Activated naive CD8-positive, alpha-beta T cell treated with anti-CD3 and anti-CD28 coated beads, Interleukin-2, amount 10 ng/mL, durations not matched to agents 7 days and 5 days (primary cell): ENCODE measurements at places on chromosomes 1 and 21.

GRCh38 chr1:184789884-184790283, 35.2 kb upstream of the EDEM3 start:
- DNase-seq: no peak
- H3K27me3 ChIP-seq: no peaks in the 10 kb centered on the region
- H3K27ac ChIP-seq: no peak overlapping the region
- H3K4me3 ChIP-seq: no peak overlapping the region

GRCh38 chr1:151159373-151159772, 2.9 kb downstream of the TNFAIP8L2 start:
- H3K27ac ChIP-seq: peak overlapping the region; percentile 89
- H3K27me3 ChIP-seq: no peaks in the 10 kb centered on the region
- H3K4me3 ChIP-seq: peak overlapping the region; percentile 59
- DNase-seq: no peak
- peaks cover 38% of the 10 kb centered on the region for H3K36me3 ChIP-seq

GRCh38 chr21:36830100-36830499, 131.2 kb downstream of the SIM2 start:
- no peak for DNase-seq
- H3K36me3 ChIP-seq: peaks cover 3% of the 10 kb centered on the region
- no peaks in the 10 kb centered on the region for H3K27me3 ChIP-seq
- H3K4me1 ChIP-seq: peaks cover 3% of the 10 kb centered on the region
- H3K4me3 ChIP-seq: no peak overlapping the region
- no peak overlapping the region for H3K27ac ChIP-seq

- H3K36me3 ChIP-seq: no peaks in the 10 kb centered on the region
- no peaks in the 10 kb centered on the region for H3K4me1 ChIP-seq
- peaks cover 3% of the 10 kb centered on the region for H3K27me3 ChIP-seq
- H3K27ac ChIP-seq: no peak overlapping the region
- DNase-seq: no peak
- H3K4me3 ChIP-seq: no peak overlapping the region
Observed at GRCh38 chr1:115320377-115320776, 17.7 kb downstream of the NGF start.

GRCh38 chr1:166184897-166185296, 18.1 kb upstream of the FAM78B start:
- DNase-seq: no peak
- no peaks in the 10 kb centered on the region for H3K4me1 ChIP-seq
- H3K36me3 ChIP-seq: no peaks in the 10 kb centered on the region

GRCh38 chr1:230713915-230714764, at the start of gene AGT:
Gene AGT, minus strand, starts transcription at chr1:230714122. Its CDS starts 3,299 bp downstream, at chr1:230710823.
- no peak within 1 kb of the TSS for H3K27ac ChIP-seq
- H3K4me1 ChIP-seq: no peaks in the 10 kb centered on the region
- H3K27me3 ChIP-seq: peaks cover 15% of the 10 kb centered on the region
